Stimulated activated CD4-positive, alpha-beta T cell treated with anti-CD3 and anti-CD28 coated beads, Interleukin-1b, Interleukin-23, amount 100 ng/mL, for 1 hour (primary cell): ENCODE measurements at places on chromosomes 4 and X.

- DNase-seq = no peak
Observed at GRCh38 chrX:132480581-132481203, 8.1 kb downstream of the MBNL3 start.

DNA sequence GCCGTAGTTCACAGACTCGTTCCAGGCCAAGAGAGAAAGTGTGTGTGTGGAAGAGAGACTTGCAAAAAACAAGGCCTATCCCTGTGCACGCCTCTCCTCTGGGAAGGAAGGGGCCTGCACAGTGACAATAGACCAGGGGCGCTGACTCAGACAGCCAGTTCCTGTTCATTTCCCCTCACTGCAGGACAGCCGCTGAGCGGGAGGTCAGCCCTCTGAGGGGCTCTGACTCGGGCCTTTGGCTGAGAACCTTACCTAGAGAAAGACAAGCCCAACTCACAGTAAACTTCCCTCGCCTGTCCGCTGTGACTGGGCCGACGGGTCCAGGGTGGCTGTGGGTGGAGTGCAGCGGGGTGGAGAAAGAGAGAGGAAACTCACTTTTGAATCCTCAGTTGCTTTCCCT is 52.1 kb downstream of the RTL5 start:
- no peak for DNase-seq

DNA sequence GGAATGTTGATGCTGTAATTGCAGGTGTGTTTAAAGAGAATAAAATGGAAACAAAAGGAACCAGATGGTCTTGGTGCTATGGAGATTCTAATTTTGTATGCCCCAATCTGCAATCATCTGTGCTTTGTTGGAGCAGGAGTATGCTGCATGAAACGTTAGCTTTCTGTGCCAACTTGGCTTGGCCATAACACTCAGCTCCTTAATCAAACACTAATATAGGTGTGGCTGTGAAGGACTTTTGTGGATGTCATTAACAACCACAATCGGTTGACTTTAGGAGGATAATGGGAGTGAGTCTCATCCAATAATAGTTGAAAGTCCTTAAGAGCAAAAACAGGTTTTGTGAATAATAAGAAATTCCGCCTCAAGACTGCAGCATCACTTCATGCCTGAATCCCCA is 399.2 kb downstream of the NLGN4X start:
- DNase-seq = no peak

DNA sequence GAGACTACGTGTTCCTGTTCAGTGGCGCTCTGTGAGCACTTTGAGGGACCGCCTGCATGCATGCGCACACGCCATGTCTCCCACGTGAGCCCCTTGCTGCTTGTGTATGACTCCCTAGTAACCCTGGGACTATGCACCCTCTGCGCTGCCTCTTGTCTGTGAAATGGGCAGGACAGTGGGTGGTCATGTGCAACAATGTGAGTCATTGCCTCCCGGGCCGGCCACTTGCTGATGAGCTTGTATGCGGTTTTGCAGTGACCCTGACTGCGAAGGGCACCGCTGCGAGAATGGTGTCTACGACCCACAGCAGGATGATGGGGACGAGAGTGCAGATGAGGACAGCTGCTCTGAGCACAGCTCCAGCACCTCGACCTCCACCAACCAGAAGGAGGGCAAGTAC is 61.4 kb downstream of the TNIP2 start:
- DNase-seq = no peak

DNA sequence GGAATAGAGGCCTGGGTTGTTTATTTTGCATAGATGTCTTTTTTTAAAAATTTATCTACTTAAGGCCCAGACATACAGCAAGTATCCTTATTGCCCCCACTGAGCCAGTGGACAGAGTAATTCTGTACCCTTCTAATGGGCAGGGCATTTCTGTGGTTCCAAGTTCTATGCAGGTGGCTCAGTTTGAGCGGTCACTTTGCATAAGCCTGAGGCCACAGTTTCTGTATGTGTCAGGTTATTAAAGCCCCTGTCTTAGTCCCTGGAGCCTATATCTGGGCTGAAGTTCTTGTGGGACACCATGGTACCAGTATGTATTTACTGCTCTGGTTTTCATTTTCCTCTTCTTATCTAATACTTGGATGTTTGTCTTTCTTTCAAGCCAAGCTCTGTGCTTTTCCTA is 168.8 kb downstream of the MID1IP1 start:
- no peak for DNase-seq

DNA sequence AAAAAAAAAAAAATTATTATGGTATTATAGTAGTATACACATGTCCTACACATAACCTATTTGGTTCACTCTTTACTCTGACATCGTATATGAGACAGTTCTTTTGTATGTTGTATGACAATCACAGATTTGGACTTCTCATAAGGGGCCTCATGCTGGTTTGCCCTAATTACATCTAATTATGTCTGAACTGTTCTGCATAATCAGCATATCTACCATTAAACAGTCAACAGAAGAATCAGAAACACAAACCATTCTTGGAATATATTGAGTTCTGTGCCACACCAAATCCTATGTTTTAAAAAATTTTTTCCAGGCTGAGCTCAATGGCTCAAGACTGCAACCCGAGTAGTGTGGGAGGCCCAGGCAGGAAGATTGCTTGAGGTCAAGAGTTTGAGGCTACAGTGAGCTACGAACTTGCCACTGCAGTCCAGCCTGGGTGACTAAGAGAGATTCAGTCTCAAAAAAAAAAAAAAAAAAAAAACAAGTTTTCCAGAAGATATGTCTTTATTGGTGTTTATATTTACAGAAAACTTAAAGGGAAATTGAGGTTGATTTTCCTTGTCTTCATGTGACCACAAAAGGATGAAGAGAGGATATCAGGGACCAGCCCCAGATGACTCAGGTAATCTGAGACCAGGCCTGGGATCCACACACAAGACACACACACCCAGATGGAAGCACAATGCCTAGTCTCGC is 22.2 kb downstream of the TRIM61 start:
- no peak for DNase-seq

DNA sequence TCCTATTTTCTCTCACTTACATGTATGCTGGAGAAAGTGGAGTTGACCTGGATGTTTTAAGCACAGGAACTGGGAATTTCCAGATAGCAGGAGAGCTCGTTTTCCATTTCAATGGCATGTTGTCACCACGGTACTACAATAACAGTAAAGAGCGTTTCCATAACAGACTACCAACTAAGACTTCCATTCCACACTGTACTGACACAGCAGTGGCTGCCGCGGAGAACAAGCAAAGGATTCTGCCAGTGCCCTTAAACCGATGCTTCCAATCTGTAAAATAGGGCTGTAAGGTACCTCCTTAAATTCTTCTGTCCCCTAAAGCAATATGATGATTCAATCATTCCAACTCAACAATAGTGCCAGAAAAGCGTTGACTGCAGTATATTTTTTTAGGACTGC is 143.9 kb downstream of the KLHL13 start:
- no peak for DNase-seq

DNA sequence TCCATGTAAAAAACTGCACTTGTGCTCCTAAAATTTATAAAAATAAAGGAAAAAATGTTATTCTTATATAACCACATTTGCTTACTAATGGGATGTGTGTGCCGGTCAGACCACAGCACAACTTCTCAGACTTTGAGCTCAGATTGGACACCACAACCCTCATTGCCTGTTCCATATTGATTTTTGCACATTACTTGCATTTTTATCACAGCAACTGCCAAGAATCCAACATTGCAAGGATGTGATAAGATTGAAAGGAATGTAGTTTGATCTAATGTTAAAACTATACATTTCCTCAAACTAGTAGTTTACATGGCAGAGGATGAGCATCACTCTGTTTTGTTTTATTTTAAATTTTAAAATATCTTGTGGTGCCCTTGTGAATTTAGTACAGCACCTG is 227.8 kb downstream of the KDR start:
- no peak for DNase-seq

DNA sequence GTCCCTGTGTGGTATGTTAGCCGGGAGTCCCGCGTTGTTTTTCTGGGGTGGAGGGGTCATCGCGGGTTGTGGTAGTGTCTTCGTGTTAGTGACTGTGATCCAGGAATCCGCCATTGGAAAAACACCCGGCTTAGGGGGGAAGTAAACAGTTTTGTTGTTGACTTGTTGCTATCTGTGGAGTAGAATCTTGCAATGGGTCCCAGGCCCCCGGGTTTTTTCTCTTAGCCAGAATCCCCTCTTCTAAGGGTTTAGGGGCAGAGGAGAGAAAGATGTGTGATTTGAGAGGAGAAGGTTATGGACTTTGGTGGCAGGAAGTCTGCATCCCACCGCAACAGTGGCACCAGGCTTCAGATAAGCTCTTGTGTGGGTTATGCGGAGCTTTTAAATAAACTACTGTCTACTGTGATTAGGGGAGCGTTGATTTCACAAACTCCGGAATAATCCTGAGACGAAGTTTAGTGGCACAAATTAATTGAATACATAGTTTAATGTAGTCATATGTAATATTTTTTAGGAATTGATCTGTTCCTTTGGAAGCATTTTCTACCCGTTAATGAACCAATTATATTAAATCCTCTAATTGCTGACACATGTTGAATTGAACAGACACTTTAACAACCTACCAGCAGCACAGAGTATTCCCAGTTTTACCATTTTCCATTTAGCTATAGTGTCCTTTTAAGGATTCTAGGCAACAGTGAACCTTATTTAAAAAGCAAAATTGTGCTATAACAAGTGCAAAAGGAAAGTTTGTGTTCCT is 1.4 kb downstream of the DDX3X start:
- no peak for DNase-seq

- no peak for DNase-seq
Observed at GRCh38 chr4:188078116-188078515, 31.3 kb downstream of the TRIML2 start.

DNA sequence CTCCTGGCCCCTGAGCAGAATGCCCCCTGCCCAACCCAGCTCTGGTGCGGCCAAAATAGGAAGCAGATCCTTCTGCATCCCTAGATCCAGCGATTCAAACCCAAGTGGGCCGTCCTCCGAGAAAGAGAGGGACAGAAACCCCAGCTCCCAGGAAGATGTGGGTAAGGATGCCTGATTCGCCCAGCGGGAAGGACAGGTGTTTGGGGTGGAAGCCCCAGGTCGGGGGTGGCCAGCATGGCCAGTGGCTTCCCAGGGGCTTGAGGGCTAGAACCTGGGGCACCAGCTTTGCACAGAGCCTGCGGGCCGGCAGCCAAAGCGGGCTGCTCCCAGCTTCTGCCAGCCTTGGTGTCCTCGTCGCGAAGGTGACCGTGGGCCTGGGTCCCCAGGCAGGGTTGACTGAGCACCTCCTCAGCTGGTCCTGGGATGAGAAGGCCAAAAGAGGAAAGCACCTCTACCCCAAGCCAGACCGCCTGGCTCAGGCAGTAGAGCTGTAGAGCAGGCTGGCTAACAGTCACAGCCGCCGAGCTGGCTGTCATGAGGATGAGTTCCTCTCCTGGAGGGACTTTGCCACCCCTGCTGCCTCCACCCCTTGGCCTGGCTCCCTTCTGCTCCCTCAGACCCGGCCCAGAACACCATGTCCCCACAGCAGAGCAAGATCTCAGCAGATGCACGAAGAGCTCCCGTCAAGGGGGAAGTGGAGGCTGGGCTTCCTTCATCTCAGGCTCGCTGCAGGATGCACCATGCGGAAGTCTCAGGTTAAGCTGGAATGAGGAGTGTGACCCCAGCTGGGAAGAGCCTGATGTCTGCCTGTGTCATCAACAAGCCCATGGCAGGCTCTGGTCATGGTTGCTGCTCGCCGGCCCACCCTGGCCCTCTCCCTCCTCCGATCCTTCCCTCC is 59.9 kb downstream of the CPZ start:
- DNase-seq = no peak
